SJSA1 (cell line): ENCODE measurements at places on chromosomes 5 and 9. TPM values are rescaled to one million over a fixed set of nuclear protein-coding genes. Genes with fewer than 3 reads are reported as not detected.

CD274 gene
- 6.2 and 8.0 TPM in 2 replicates for total RNA-seq

MYO10 gene
- total RNA-seq = 38.8 and 54.3 TPM in 2 replicates

PCDHGA2 gene
- total RNA-seq = 1.2 and 2.1 TPM in 2 replicates

PCDHGC4 gene
- total RNA-seq = 0.22 and 0.39 TPM in 2 replicates

INSYN2B gene
- total RNA-seq = 1.1 and 3.8 TPM in 2 replicates

- H3K4me3 ChIP-seq = no peak overlapping the region
- no peak overlapping the region for H3K27ac ChIP-seq
- no peaks in the 10 kb centered on the region for H3K4me1 ChIP-seq
- no peak for DNase-seq
These were observed 72.5 kb upstream of the RXRA start for GRCh38 chr9:134253606-134254205.

DNA sequence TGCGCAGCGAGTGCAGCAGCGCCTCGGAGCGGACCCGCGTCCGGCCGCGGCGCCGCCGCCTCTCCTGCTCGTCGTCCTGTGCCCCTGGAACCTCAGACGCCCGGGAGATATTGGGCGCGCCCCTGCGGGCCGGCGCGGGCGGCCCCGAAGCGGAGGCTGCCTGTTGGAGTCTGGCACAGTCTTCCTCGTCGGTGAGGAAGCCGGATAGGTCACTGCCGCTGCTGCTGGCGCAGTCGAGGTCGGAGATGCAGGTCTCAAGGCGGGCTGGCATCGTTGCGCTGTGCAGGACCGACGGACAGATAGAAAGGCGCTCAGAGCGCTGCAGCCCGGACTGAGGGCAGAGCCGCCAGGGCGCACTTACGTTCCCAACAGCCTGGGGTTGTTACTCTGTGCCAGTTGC is 344 bp downstream of the NEUROG1 start:
- H3K36me3 ChIP-seq = no peaks in the 10 kb centered on the region
- H3K27me3 ChIP-seq = peaks cover 91% of the 10 kb centered on the region
- H3K4me3 ChIP-seq = no peak overlapping the region
- H3K27ac ChIP-seq = no peak overlapping the region
- H3K4me1 ChIP-seq = peaks cover 10% of the 10 kb centered on the region

GRCh38 chr9:36499174-36499890 is 73.4 kb upstream of the MELK start:
- no peak overlapping the region for H3K4me3 ChIP-seq
- H3K4me1 ChIP-seq = no peaks in the 10 kb centered on the region
- H3K27me3 ChIP-seq = no peaks in the 10 kb centered on the region
- H3K36me3 ChIP-seq = no peaks in the 10 kb centered on the region

GRCh38 chr9:3498691-3499090 is 27.1 kb downstream of the RFX3 start:
- H3K4me1 ChIP-seq = no peaks in the 10 kb centered on the region
- no peak for DNase-seq
- no peaks in the 10 kb centered on the region for H3K27me3 ChIP-seq
- H3K27ac ChIP-seq = no peak overlapping the region
- H3K36me3 ChIP-seq = no peaks in the 10 kb centered on the region

DNA sequence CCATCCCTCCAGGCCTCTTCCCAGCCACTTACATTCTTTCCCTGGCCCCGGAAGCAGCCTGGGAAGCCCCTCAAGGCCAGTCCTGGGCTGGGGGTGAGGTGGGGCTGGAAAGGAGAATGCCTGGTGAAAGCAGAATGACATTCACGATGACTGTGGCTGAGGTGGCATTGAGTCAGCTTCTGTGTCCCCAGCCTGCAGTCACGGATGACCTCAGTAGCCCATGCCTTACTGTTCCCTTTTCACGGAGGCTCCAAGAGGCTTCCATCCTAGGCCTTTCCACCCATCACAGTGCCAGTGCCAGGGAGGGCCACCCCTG is 2.7 kb downstream of the PRDM12 start:
- H3K4me3 ChIP-seq = no peak overlapping the region
- peaks cover 56% of the 10 kb centered on the region for H3K27me3 ChIP-seq
- DNase-seq = no peak

DNA sequence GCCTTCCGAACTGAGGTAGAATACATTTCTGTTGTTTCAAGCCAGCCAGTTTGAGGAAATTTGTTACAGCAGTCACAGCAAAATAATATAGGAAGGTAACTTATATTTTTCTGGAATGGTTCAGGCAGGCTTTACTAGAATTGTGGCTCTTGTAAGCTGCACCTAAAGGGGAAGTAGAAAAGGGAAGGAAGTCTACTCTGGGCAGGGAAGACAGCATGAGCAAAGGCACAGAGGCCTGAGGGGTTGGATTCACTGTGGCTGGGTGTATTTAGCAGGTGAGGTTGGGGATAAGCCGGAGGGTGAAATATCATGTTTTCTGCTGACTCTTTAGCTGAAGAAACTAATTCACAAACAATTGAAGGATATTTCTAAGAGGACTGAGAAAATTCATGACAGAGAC is 183.5 kb downstream of the GAS1 start:
- no peak overlapping the region for H3K27ac ChIP-seq
- no peak overlapping the region for H3K4me3 ChIP-seq
- H3K27me3 ChIP-seq = no peaks in the 10 kb centered on the region
- no peaks in the 10 kb centered on the region for H3K36me3 ChIP-seq
- no peak for DNase-seq
- peaks cover 5% of the 10 kb centered on the region; the same call in 1 of the 2 replicates for H3K4me1 ChIP-seq

DNA sequence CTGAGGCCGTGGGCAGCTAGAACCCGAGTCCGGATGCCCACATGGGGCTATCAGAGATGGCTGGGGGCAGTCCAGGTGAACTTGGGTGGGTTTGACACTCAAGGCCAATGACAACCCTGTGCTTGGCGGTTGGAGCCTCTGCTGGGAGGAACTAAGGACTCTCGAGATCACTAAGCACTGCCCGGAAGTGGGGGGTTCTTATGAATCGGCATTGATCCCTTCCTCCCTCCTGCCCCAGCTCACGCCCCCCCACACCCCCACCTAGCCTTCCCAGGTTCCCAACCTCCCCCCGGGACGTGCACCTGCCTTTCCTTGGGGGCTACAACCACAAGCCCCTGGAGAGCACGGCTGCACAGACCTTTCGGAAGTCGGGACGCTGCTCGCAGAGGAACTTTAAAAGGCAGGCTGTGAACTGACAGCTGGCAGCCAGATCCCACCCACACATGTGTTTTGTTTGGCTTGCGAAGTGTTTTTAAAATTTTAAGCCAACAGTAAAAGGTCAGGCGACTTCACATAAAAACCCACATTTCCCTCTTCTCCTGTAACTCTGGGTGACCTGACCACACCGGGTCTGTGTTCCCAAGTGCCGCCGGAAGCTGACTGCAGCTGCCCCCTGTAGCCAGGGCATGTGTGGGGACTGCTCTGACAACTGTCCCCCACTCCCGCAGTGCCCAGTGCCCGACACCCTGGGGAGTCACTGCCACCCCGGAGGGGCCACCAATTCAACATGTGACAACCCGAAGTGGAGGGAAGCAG is 5.1 kb upstream of the RALGDS start:
- no peak for DNase-seq
- peaks cover 14% of the 10 kb centered on the region for H3K4me1 ChIP-seq
- H3K27me3 ChIP-seq = no peaks in the 10 kb centered on the region
- no peak overlapping the region for H3K27ac ChIP-seq
- no peak overlapping the region for H3K4me3 ChIP-seq
- no peaks in the 10 kb centered on the region for H3K36me3 ChIP-seq

- H3K4me1 ChIP-seq = no peaks in the 10 kb centered on the region
- no peak overlapping the region for H3K27ac ChIP-seq
- 0 out of 2 replicates have a peak, but pooled peaks cover 3% of the 10 kb centered on the region for H3K36me3 ChIP-seq
- no peaks in the 10 kb centered on the region for H3K27me3 ChIP-seq
- DNase-seq = no peak
- H3K4me3 ChIP-seq = no peak overlapping the region
These were observed 14.2 kb downstream of the IL4 start for GRCh38 chr5:132687995-132688394.

GRCh38 chr5:4924577-4924976 is 215.6 kb upstream of the ADAMTS16 start:
- no peak for DNase-seq
- H3K27me3 ChIP-seq = no peaks in the 10 kb centered on the region
- no peak overlapping the region for H3K4me3 ChIP-seq
- no peaks in the 10 kb centered on the region for H3K36me3 ChIP-seq
- no peaks in the 10 kb centered on the region for H3K4me1 ChIP-seq

- H3K4me3 ChIP-seq = no peak overlapping the region
- H3K27me3 ChIP-seq = no peaks in the 10 kb centered on the region
- no peak overlapping the region for H3K27ac ChIP-seq
- DNase-seq = no peak
- H3K4me1 ChIP-seq = no peaks in the 10 kb centered on the region
These were observed 164.6 kb downstream of the CCDC171 start for GRCh38 chr9:15717290-15717967.

GRCh38 chr9:83020864-83021263 is 42.1 kb downstream of the RASEF start:
- H3K36me3 ChIP-seq = no peaks in the 10 kb centered on the region
- H3K27ac ChIP-seq = no peak overlapping the region
- H3K4me3 ChIP-seq = no peak overlapping the region
- DNase-seq = no peak
- no peaks in the 10 kb centered on the region; the same call in 1 of the 2 replicates for H3K27me3 ChIP-seq

GRCh38 chr5:124253203-124253810 is 493.1 kb downstream of the ZNF608 start:
- no peaks in the 10 kb centered on the region for H3K36me3 ChIP-seq
- no peak for DNase-seq
- H3K27ac ChIP-seq = no peak overlapping the region
- no peaks in the 10 kb centered on the region for H3K27me3 ChIP-seq
- no peaks in the 10 kb centered on the region for H3K4me1 ChIP-seq

GRCh38 chr9:38160613-38161215 is 91.7 kb upstream of the SHB start:
- H3K27me3 ChIP-seq = no peaks in the 10 kb centered on the region
- no peaks in the 10 kb centered on the region for H3K4me1 ChIP-seq
- H3K36me3 ChIP-seq = no peaks in the 10 kb centered on the region
- H3K27ac ChIP-seq = no peak overlapping the region

DNA sequence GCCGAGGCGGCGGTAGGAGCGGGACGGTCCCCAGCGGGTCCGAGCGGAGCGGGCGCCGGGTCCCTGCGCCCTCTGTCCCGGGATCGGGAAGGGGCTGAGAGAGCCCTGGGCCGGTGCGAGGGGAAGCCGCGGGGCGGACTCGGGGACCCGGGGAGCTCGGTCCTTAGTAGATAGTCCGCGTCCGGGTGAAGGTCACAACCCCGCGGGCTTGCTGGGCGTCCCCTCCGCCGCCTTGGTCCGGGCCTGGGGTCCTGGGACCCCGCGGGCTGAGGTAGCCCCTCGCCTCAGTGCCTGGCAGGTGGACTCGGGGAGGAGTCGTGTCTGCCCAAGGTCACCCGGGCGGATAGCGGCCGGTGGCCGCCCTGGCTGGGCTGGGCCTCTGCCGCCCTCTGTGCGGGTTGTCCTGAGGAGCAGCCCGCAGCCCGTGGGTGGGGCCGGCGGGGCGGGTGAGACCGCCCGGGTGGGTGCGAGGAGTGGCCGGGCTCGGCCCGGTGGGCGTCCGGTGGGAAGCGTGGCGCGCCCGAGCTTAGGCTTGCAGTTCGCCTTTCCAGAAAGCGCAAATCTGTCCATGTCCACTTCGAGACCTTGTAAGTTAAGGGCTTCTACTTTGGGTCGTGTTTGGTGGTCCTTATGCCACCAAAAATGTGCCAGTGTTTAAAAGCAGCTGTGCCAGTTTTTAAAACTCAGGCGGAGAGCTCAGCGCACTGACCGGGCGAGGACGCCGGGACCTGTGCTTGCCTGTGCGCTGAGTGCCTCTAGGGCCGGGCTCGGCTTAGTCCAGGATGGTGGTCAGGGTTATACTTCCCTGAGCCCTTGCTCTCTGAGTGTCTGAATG is 554 bp downstream of the SDHA start:
- no peak for DNase-seq
- H3K27ac ChIP-seq = peak overlapping the region; percentile 30
- peaks cover 11% of the 10 kb centered on the region for H3K4me1 ChIP-seq
- H3K4me3 ChIP-seq = peak overlapping the region; percentile 83
- H3K27me3 ChIP-seq = no peaks in the 10 kb centered on the region

DNA sequence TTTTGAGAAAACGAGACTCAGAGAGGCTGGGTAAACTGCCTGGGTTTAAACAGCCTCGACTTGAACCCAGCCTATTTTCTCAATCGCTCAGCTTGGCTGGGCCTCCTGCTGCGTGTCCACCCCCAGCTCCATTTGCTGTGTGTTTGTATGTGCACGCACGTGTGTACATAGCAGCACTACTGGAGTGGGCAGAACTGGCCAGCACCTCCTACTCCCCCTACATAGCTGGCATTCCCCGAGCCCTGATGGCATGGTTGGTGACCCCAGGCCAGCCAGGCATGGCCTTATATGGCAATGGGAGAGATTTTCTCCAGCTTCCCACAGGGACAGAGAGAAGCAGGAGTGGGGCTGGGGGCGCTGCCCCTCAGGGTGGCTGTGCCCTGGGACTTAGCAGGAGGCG is 4.1 kb downstream of the AIF1L start:
- H3K36me3 ChIP-seq = no peaks in the 10 kb centered on the region
- H3K4me3 ChIP-seq = no peak overlapping the region
- H3K27ac ChIP-seq = no peak overlapping the region
- peak; percentile 17 for DNase-seq
- peaks cover 22% of the 10 kb centered on the region for H3K27me3 ChIP-seq
- H3K4me1 ChIP-seq = peaks cover 11% of the 10 kb centered on the region

- no peak overlapping the region for H3K4me3 ChIP-seq
- H3K27ac ChIP-seq = no peak overlapping the region
- DNase-seq = peak; percentile 84
- no peaks in the 10 kb centered on the region for H3K27me3 ChIP-seq
- H3K36me3 ChIP-seq = peaks cover 98% of the 10 kb centered on the region
These were observed 25.7 kb downstream of the PDGFRB start for GRCh38 chr5:150129813-150130492.

DNA sequence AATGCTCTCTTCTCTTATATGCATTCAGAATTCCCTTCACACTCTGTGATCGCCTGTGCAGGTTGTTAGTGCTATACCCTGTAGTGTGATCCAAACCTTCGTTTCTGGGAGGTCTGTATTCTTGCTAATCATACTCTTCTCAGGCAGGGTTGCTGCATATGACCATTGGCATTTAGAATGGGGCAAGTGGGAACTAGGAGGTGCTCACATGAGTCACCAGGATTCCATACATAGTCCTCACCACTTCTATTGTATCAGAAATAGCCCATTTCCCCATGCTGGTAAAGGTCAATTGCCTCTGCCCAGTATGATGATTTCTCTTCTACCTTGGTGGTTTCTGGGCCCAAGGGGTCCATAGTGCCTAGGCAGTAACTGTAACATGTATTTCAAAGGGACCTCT is 443.5 kb upstream of the CDH6 start:
- H3K27ac ChIP-seq = no peak overlapping the region
- DNase-seq = no peak
- no peak overlapping the region for H3K4me3 ChIP-seq
- H3K36me3 ChIP-seq = no peaks in the 10 kb centered on the region
- H3K4me1 ChIP-seq = no peaks in the 10 kb centered on the region

DNA sequence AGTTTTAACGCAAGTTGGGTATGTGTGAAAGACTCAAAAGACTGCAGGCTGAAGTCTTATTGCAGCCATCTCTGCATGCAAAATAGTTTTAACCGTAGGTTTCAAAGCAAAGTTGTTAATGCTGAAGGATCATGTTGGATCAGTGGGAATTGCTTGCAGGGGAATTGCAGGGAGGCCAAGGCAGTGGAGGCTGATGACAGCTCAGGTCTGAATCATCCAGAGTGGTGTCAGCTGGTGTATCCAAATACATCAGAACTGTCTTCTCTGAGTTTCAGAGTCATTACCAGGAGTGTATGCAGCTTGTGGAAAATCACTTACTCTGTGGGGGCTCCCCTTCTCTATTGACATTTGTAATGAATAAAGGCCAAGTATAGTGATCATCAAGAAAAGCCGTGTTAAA is 435.7 kb downstream of the SH3GL2 start:
- no peaks in the 10 kb centered on the region for H3K36me3 ChIP-seq
- no peak overlapping the region for H3K4me3 ChIP-seq
- DNase-seq = no peak
- no peaks in the 10 kb centered on the region for H3K4me1 ChIP-seq
- no peak overlapping the region for H3K27ac ChIP-seq
- no peaks in the 10 kb centered on the region for H3K27me3 ChIP-seq
